Mesenteric fat pad (tissue), 1 donor: ENCODE measurements at places on chromosomes 6 and 20. TPM values are rescaled to one million over a fixed set of nuclear protein-coding genes. Genes with fewer than 3 reads are reported as not detected.

GRCh38 chr6:134956032-134956431, 6.1 kb upstream of the ALDH8A1 start:
- no peak for DNase-seq

- DNase-seq: no peak
Observed at GRCh38 chr20:8749101-8749500, 319.8 kb upstream of the PLCB4 start.

- DNase-seq: no peak
Observed at GRCh38 chr20:8812817-8813216, 256.1 kb upstream of the PLCB4 start.

DNA sequence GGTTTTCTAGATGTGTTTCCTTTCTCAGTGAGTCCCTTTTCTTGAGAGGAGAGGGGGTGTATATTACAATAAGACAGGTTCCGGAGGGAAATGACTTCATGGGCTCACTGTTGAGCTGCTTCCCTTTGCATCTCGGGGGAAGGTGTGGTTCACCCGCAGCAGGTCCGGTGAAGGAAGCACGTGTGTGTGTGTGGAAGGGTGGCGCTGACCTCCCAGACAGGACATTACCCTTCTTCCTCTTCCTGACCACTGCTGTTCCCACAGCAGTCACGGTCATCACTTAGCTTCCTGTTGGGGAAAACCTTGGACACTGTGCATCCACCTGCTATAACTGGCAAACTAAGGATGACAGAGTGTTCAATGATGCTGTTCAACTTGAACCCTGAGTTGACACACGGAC, 83.6 kb downstream of the PLEKHG1 start:
- no peak for DNase-seq

- no peak for DNase-seq
Observed at GRCh38 chr6:8132130-8132529, 29.8 kb upstream of the EEF1E1 start.

DNA sequence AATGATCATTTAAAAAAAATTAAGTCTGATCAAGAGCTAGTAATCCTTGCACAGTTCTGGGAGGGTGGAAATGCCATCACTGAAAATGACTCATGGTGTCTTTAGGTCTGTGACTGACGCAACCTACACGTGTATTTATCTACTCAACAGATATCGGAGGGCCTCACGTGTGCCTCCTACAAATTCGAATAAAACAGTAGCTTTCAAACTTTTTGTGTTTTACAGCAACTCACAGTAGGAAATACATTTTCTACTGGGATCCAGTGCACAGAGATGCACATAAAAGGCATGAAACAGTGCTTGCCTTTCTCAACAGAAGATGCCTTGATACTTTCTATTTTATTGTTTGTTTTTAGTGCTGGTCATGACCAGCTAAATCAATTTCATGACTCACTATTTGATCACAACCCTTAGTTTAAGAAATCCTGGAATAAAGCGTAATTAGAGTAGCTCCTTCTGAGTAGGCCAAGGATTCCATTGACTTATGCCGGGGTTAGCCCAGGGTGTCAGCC, 210.0 kb upstream of the SNX9 start:
- DNase-seq: no peak

- DNase-seq: no peak
Observed at GRCh38 chr6:142266060-142266459, 35.7 kb upstream of the ADGRG6 start.

- DNase-seq: no peak
Observed at GRCh38 chr6:141133836-141134235, 998.9 kb upstream of the GJE1 start.

DNA sequence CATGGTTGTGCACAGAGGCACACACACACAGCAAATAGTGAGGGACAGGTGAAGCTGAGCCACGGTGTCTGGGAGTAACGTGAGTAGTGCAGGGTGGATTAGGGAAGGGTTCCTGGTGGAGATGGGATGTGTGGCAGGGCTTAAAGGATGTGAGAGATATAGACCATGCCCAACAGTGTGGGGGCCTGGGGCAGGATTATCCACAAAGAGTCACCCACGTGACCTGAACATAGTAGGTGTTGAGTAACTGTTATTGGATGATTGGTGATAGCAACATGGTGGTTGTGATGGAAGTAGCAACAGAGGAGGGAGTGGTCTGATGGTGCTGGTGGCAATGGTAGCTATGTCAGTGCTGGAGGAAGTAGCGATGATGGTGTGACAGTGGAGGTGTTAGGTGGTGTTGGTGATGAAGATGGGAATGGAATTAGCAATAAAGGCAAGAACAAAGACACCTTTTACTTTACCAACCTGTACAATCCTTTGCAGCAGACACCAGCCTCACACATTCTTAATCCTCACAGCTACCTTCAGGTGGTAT, 135.1 kb downstream of the MRPL14 start:
- DNase-seq: no peak

- peak; percentile 69 for DNase-seq
Observed at GRCh38 chr20:32924781-32925180, 66.1 kb downstream of the EFCAB8 start.

GRCh38 chr6:5401845-5402738, 140.8 kb downstream of the FARS2 start:
- no peak for DNase-seq

Gene DNAH8
- not detected for total RNA-seq

Gene GINS1
- total RNA-seq: 0.58 TPM

Gene SLCO4A1
- 44.4 TPM for total RNA-seq

Gene RING1
- 32.6 TPM for total RNA-seq

Gene CASS4
- total RNA-seq: 3.1 TPM

Gene UTRN
- 193 TPM for total RNA-seq

Gene RNGTT
- 11.6 TPM for total RNA-seq

Gene FAM217A
- not detected for total RNA-seq

Gene EDN1
- total RNA-seq: 7.5 TPM

Gene TNFRSF6B
- 4.7 TPM for total RNA-seq

Gene BMP5
- total RNA-seq: not detected
